ENCODE measurements at places on chromosomes 4 and X.
A peak's percentile ranks its signal among the peaks of the same experiment; 100 is the strongest.

DNA sequence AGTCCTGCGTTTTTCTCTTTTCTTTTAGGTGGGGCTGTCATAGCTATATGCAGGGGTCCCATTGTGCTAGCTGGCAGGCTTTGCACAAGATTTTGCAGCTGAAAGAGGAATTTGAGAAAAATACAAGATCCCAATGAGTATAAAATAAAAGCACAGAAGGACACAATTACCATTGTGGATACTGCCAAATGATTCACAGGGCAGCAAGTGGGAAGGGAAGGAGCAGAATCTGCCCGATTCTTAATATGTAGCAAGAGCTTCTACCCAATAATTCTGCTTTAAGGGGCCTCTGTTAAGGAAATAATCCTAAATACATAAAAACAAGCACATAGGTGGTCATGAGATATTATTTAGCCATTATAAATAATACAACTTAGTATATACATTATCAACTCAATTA is 25.9 kb upstream of the ING2 start:
- DNase-seq: no peak

DNA sequence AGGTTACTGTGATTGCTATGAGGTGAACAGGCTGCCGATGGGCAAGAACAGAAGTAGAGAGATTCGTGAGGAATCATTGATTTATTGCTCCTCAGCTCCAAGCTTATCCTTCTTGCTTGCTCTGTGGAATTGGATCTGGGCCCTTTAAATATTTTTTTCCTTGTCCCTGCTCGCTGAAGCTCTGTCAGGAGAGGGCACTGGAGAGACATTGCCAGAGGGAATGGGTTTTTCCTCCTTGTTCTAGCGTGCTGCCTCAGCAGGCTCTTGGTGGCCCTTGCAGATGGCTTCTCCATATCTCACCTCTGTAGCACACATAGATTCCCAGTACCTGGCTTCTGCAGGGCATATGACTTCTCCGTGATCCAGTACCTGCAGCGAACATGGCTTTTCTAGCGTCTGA is 67.4 kb downstream of the CNGA2 start:
- no peak for DNase-seq

GRCh38 chrX:139199933-139200332 is 330.6 kb upstream of the F9 start:
- no peak for DNase-seq

DNA sequence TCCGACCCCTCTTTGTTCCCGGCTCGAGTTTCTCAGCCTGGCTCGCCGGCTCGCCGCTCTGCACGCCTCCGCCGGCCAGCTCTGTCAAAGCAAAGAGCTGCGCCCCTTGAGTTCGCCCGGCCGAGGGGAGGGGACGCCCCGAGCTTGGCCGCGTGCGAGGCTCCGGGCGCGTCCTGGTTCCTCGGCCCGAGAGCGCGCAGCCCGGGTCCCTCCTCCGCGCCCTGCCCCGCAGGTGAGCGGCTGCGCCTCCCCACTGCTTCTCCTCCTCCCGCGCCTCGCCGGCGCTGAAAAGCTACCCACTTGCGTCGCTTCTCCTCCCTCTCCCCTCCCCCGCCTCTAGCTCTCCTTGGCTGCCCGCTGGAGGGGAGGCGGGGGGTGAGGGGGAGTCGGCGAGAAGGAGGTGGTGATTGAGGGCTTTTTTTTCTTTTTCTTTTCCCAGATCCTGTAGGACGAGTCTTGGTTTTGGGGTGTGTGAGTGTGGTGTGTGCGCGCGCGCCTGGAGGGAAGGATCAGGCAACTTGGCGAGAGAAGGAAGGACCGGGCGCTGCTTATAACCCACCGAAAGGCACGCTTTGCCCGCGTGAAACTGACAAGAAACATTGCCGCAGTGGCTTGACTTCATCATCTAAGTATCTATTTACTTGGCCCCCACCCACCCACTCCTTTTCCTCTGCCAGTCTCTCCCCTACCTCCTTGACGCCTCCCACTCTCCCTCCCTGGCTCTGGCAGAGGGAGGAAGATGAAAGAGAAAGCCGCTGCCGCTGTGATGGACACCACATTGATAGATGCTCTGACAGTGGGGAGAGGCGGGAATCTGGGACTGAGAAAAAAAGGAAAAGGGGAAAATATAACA is at the start of gene LEF1:
Gene LEF1 (minus strand): TSS at position 262 of the 853 bp plus-strand sequence. CDS start 1,165 bp downstream, outside the sequence.
- DNase-seq: no peak

- no peak for DNase-seq
Observed at GRCh38 chrX:71224098-71224708, 1.2 kb downstream of the GJB1 start.

- DNase-seq: no peak
Observed at GRCh38 chrX:42541554-42541953, 236.4 kb downstream of the PPP1R2C start.

DNA sequence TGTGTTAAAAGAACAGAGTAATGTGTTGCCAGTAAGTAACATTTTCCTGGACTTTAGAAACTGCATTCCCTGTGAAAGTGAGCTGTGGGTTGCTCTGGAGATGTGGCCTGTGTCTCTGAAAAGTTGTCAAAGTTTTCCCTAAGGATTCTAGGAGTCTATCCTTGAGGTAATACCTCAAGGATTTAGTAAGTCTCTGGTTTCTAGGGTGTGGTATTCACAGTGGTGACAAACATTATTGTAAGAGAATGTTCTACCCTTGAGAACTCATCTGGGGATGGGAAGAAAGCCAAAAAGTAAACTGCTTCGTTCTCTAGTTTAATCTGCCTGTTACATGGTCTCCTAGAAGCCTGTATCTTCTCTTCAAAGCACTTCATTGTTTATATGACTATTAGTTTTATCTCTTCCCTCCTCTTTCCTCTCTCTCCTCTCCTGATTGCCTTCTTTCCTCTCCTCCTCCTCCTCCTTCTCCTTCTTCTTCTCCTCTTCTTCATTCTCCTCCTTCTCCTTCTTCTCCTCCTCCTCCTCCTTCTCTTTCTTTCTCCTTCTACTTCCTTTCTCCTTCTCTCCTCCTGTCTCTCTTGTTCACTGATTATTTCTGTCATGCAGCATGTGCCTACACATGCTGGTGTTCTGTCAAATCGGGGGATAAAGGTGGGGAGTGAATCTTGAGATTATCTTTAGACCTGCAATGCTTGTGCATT is 321.3 kb downstream of the PTTG2 start:
- DNase-seq: no peak

GRCh38 chrX:33465137-33465536 is 253.8 kb upstream of the DMD start:
- DNase-seq: no peak

DNA sequence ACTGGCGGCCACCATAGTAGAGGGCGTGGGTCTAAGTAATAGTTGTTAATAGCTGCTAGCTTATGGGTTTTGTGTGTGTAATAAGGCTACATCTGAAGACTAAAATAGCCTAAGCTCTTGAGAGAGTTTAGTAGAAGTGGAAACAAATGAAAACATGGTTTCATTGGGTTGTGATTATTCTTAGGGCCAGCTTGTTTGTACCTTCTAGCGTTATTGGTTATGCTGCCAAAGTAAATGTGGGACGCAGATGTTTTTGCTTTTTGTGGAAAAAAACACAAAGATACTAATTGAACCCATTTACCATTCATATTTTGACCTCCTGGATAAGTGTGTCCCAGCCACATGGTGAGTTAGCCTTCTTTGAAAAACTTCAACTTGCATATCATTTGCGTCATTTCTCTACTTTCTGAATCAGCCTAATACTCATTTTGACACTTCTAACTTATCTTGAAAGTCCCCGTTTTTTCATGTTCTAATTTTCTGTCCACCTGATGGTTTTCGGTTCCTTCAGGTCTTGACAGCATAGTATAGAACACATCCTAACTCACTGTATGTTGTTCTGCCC is 305.3 kb downstream of the FRMPD4 start:
- DNase-seq: no peak

DNA sequence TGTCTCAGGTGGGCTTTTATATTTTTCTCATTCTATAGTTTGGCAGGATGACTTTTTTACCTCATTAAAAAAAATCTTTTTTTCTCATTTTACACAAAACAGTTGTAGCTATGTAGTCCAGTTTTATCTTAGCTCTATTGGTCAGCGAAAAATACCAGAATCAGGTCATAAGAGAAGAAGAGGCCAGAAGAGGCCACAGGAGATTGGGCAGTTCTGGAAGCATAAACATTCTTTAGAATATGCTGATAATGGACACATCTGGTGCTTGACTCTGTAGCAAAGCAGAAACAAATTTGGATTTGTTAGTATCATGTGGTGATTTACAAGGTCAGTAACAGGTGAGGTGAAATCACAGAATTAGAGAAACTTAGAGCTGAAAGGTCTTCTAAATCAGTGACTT is 66.6 kb upstream of the ARHGAP24 start:
- DNase-seq: no peak

GRCh38 chr4:165502916-165503907 is 124.4 kb downstream of the CPE start:
- no peak for DNase-seq

- DNase-seq: no peak
Observed at GRCh38 chrX:150514462-150514861, 54.0 kb upstream of the MTM1 start.

GRCh38 chr4:181330654-181331201 is 912.5 kb upstream of the TENM3 start:
- no peak for DNase-seq

DNA sequence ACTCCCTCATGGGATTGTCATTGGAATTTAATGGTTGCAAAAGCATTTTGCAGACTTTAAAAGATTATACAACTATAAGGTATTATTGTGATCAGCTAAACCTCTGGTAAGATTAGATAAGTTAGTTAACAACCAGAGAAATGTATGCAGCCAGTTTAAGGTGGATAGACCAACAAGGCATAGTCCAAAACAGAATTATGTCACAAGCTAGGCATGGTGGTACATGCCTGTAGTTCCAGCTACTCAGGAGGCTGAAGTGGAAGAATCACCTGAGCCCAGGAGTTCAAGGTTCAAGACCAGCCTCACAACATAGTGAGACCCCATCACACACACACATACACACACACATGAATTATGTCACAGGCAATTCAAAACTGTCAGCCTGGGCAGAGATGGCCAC is 54.7 kb upstream of the KLHL13 start:
- no peak for DNase-seq

- no peak for DNase-seq
Observed at GRCh38 chr4:89558147-89558546, 250.5 kb upstream of the GPRIN3 start.

- DNase-seq: no peak
Observed at GRCh38 chrX:67290489-67291220, 253.2 kb upstream of the AR start.

- DNase-seq: peak; percentile 2
Observed at GRCh38 chr4:33160126-33160525, 2440.0 kb downstream of the PCDH7 start.

DNA sequence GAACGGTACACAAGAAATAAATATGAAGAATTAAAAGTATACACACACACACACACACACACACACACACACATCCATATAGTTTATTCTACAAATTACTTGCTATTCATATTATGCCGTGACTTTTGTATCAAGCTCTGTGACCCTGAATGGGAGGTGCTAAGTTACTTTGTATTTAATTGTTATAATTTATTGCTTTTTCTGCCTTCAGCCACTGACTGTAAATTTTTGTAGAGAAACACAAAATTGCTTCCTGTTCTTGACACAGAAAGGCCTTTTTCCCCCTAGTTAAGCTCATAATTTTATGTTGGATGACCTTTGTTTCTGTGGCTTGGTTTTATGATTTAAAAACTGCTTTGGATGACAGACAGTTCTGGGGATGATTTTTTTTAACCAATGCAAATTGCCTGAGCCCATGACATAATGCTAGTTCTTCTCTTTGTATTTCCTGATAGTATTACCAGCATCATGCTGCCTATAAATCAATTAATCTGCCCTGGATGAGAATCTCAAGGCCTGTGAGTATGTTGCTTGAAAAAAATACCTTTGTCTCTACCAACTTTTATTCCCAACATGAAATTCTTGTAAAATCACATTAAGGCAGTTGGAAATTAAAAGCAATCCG is 140.0 kb downstream of the FMR1NB start:
- no peak for DNase-seq

- peak; percentile 21 for DNase-seq
Observed at GRCh38 chr4:78951862-78952472, 12.7 kb upstream of the PAQR3 start.

DNA sequence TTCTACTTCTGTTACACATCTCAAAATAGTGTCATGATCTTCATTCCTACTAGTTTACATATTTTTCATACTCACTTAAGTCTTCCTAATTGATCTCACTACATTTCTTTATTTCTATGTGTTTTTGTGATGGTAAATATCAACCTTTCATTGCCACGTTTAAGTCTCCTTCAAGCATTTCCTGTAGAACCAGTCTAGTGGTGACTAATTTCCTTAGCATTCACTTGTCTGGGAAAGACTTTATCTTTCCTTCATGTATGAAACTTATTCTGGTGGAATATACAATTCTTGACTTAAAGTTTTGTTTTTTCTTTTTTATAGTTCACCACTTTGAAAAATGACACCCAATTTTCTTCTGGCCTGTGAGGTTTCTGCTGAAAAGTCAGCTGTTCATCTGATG is 181.4 kb upstream of the NEIL3 start:
- peak; percentile 6 for DNase-seq

GRCh38 chr4:68963374-68963773 is 11.8 kb upstream of the UGT2A3 start:
- no peak for DNase-seq

DNA sequence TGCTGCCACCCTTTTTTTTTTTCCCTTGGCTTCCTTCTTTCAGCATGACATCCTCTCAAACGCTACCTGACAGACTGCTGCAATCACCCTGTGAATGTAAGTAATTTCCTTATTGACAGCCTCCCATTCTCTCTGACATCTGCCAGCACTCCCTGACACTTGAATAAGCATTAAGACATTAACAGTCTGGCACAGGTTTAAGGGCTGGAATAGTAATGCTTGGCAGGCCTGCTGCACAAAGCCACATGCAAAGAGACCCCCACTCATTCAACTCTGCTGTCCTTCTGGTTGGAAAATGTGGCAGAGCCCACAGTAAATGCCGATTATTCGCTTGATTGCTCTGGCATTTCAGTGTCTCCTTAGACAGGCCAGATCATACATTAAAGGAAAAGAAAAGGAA is 28.1 kb upstream of the RASGEF1B start:
- DNase-seq: no peak

DNA sequence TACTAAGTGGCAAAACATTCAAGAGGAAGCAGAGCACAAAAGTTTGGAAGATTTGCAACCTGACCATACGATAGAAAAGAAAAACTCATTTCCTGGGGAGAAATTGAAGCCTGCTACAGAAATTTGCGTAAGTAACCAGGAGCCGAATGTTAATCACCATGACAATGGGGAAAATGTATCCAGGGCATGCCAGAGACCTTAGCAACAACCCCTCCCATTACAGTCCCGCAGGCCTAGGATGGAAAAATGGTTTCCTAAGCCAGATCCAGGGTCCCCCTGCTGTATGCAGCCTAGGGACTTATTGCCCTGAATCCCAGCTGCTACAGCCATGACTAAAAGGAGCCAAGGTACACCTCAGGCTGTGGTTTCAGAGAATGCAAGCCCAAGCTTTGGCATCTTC is 472.2 kb upstream of the KLHL4 start:
- no peak for DNase-seq

GRCh38 chrX:12814420-12814819 is 23.2 kb downstream of the PRPS2 start:
- no peak for DNase-seq

- no peak for DNase-seq
Observed at GRCh38 chrX:34382416-34382815, 250.3 kb upstream of the FAM47A start.
